ENCODE measurements at places on chromosomes 6 and 20.
A peak's percentile ranks its signal among the peaks of the same experiment; 100 is the strongest.

- DNase-seq, result no peak
Measured at GRCh38 chr6:16810411-16810810, 49.2 kb upstream of the ATXN1 start.

DNA sequence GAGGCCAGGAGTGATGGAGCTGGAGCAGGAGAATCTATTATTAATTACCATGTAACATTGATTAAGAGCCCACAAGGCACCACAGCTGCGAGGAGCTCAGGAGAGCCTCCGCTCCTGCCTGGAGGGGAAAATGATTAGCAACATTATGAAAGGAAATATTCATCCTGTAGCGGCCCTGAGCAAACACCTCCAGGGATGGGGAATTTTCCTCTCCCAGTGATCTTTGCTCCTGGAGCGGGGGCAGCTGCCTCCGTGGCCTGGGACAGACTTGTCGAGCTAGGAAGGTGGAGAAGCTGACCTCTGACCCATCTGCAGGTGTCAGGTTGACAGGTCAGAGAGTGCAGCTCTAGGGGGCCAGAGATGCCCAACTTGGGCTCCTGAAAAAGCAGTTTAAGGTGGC is 40.1 kb upstream of the SIRPA start:
- DNase-seq, result no peak

DNA sequence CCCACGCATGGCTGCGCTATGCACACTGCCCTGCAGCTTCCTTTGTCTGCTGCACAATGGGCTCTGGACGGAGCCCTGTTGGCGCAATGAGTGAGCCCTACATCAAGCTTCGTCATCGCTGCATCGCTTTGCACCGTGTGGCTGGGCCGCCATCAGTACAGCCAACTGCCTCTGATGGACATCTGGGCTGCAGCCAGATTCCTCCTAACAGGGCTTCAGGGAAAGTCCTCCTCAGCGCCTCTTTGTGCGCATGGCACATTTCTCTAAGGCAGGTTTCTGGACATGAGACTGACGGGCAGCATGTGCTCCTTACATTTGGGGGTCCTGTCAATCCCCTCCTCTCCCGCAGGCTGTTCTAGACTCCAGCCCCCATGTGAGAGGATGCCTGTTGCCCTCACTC is 29.7 kb upstream of the ANGPT4 start:
- no peak for DNase-seq

DNA sequence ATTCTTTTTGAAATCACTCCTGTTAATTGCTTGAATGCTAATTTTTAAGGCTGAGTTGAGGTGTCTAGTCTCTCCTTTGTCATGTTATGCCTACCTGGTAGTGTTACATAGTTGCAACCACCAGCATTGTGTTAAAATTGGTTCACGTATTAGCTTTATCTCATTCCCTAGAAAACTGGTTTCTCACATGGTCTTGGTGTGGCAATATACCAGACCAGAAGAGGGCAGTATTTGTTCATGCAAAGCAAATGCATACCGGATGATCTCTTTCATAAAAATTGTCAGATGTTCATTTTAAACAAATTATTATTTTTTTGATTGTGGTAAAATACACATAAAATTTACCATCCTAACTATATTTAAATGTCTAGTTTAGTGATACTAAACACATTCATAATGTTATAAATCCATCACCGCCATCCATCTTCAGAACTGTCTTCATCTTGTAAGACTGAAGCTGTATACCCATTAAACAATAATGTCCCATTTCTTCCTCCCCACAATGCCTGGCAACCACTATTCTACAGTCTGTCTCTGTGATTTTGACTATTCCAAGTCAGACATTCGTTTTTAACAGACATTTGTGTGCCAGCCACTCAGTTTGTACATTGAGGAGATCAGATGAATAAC is 92.8 kb downstream of the ATRN start:
- peak; percentile 49 for DNase-seq

DNA sequence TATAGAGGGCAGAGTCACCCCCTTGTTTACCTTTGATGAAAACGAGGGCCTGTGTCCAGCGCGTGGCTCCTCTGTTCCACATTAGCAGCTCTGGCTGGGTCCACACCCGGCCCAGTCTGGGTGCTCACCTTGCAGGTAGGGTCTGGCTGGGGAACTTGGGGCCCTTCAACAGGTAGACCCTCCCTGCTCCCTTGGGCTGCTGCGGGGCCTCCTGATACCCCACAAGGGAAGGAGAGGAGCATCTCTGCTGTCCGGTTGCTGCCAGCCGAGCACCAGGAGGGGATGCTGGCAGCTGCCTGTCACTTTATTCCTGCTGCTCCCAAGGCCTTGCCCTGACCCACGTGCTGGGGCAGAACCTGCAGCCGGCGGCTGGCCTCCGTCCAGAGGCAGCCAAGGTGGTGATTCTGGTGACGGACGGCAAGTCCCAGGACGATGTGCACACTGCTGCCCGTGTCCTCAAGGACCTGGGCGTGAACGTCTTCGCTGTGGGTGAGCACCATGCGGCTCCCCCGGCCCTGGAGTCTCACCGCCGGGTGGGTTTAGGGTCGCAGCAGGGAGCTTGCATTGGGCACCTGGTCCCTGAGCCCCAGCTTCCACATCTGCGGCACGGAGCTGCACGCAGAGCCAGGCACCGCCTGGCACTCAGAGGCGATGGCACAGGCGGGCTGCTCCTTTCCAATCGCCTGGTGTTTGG is 15.4 kb downstream of the COL20A1 start:
- no peak for DNase-seq

GRCh38 chr6:63537959-63538300 is 34.4 kb upstream of the LOC128125822 start:
- DNase-seq, result no peak
